ENCODE measurements at places on chromosomes 7 and 10.

DNA sequence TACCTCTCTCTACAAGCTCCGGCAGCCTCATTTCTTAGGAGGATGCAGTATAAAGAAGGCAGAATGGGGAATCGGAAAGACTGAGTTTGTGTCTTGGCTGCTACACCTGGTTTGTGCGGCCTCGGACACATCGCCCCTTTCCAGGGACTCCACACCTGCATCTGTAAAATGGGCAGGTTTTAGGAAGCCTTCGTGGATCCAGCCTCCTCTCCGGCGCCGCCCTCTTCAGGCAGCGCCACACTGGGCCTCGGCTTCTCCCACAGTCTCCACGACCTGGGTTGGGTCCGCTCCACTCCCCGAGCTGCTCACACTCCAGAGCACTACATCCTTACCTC, 341 bp downstream of the GOT1 start:
- DNase-seq, result no peak

- DNase-seq, result no peak
Measured at GRCh38 chr7:132192809-132193208, 383.5 kb downstream of the PLXNA4 start.

DNA sequence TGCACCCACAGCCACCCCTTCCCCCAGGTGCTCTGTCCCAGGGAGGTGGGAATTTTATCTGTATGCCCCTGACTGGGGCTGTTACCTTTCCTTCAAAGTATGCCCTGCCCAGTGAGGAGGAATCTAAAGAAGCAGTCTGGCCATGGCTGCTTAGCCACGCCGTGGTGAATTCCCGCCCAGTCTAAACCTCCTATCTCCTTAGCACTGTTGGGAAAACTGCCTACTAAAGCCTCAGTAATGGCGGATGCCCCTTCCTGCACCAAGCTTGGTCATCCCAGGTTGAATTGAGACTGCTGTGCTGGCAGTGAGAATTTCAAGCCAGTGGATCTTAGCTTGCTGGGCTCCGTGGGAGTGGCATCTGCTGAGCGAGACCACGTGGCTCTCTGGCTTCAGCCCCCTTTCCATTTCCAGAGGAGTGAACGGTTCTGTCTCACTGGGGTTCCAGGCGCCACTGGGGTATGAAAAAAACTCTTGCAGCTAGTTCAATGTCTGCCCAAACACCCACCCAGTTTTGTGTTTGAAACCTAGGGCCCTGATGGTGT, 87.2 kb downstream of the ABCC2 start:
- DNase-seq, result no peak

DNA sequence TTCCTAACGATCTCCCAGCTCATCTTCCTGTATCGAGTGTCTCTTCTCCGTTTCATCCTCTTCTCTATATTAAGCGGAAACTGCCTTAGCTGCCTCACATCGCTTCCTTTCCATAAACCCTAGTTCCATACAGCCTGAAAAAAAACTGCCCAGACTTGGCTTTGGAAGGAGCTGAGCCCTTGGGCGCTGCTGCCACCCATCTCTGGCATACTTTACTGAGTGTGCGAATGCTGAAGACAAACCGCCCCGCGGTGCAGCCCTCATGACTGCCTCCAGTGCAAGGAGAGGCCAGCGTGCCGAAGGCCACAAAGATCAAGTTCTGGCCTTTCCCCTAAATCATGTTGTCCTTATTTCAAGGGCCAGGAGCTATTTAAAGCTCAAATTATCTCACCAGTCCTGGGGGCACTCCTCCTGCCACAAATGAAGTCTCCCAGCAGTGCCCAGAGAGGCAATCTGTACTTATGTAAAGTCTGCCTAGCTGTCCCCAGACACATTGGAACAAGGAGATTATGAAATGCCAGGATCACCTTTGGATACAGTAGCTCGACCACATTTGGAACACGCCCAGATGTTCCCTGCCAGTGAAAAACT, 25.2 kb downstream of the YWHAG start:
- DNase-seq, result no peak

- no peak for DNase-seq
Measured at GRCh38 chr10:11658801-11659368, 47.4 kb upstream of the USP6NL start.

GRCh38 chr7:109476409-109476808, 906.7 kb downstream of the DNAJB9 start:
- no peak for DNase-seq
